ENCODE measurements at places on chromosomes 1 and 21. TPM values are rescaled to one million over a fixed set of nuclear protein-coding genes. Genes with fewer than 3 reads are reported as not detected.

Gene ARHGAP30
- total RNA-seq, result not detected

Gene S100A9
- 12.1 TPM for total RNA-seq

Gene HHAT
- total RNA-seq, result 4.2 TPM

Gene FCMR
- 3.5 TPM for total RNA-seq

Gene OR2T2
- total RNA-seq, result not detected

Gene USP33
- total RNA-seq, result 43.7 TPM
